NCI-H2227 treated with DMSO at 0.1 percent for 48 hours (cell line): ENCODE measurements at places on chromosomes 1 and 21.

- no peak for DNase-seq
These were observed 163.2 kb upstream of the LRRC7 start for GRCh38 chr1:69404486-69404885.

- no peak for DNase-seq
These were observed 43.5 kb upstream of the ATF3 start for GRCh38 chr1:212565079-212565478.

GRCh38 chr1:29683472-29683871, 447.1 kb downstream of the PTPRU start:
- no peak for DNase-seq

DNA sequence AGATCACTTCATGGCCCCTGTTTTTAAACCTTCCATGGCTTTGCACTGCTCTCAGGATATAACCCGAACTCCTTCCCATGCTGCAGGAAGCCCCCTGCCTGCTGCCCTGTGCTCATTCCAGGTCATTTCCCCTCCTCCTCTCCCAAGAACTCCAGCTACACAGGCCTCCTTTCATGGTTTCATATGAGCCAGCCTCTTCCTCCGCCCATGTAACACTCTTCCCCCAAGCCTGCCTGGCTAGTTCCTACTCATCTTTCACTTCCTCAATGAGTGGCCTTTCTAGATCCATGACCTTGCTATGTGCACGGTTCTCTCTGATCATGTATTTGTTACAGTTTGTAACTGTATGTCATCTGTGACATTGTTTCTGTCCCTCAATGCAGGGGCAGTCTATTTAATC, 3.1 kb upstream of the NCF2 start:
- DNase-seq, result no peak

DNA sequence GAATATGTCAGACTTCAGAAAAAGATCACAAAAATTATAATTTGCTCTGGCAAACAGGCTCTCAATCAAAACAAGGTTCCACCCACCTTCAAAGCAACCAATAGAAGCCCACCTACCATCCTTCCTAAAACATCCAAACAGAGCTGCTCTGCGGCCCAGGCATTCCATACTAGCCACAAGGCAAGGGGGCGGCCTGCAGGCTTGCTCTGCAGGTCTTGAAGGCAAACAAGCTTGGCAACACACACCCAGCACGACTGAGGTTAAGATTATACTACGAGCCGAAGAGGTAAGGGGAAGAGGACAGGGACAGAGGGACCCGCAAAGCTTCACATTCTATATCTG, 207.3 kb downstream of the SLC45A1 start:
- no peak for DNase-seq

DNA sequence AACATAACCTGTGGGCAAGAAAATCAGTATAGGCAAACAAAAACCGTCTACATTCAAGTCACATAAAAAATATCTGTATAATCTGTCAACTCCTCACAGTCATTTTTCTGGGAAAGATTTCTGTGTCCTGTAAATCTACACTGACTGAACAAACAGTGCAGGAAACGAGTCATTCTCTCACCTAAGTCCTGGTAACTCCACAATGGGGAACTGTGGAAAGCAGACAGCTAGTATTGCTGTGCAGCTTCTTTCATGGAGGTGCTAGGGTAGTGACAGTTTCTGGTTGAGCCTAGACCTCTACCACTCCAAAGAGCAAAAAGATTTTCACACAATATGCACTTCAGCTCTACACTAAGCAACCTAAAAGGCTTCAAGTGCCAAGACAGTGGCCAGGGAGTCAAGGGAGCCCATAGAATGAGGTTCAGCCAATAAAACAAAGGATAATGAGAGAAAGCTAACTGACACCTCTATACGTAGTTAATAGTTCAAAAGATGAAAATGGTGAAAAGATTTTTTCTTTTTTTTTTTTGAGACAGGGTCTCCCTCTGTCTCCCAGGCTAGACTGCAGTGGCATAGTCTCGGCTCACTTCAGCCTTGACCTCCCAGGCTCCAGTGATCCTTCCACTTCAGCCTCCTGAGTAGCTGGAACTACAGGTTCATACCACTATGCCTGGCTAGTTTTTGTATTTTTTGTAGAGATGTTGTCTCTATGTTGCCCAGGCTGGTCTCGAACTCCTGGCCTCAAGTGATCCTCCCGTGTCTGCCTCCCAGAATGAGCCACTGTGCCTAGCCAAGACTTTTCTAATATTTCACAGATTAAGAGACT, 5.5 kb downstream of the PTP4A2 start:
- DNase-seq, result no peak

DNA sequence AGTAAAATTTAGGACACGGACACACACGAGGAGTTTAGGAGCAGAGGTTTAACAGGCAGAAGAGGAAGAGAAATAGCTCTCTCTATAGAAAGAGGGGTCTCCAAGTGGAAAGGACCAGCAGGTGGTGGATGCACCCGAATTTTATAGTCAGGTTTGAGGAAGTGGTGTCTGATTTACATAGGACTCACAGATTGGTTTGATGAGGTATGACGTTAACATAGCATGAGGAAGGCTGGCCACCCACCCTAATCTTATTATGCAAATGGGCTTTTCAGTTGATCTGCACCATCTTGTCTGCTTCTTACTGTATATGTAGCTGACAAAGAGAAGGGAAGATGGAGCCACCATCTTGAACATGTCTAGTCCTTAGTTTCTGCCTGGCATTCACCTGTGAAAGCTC, 52.5 kb upstream of the RGS2 start:
- DNase-seq, result no peak

GRCh38 chr1:110945626-110946025, 18.1 kb downstream of the LRIF1 start:
- DNase-seq, result no peak

GRCh38 chr1:6483761-6484117, 7.7 kb downstream of the PLEKHG5 start:
- DNase-seq, result no peak

DNA sequence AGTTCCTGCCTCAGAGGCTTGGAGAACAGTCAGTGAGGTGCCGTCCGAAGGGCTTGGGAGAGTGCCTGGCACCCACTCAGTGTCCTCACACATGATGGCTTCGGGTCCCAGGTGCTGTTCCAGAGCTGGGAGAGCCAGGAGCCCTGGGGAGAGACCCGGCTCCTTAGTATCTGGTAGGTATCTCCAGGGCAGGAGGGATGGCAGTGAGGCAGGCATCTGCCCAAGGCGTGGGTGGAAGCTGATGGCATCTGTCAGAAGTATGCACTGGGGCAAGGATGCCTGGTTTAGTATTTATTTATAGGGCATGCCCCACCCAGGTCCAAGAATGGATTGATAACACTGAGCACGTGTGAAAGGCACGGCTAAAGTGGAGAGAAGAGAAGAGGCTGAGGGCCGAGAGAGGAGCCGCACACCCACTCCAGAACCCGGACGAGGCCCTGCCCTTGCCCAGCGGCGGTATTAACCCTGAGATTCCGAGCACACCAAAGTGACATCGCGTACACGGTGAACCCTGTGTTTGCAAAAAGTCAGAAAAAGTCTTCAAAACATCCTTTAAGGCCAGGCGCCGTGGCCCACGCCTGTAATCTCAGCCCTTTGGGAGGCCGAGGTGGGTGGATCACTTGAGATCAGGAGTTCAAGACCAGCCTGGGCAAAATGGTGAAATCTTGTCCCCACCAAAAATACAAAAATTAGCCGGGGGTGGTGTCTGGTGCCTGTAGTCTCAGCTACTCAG, 2.4 kb downstream of the TP73 start:
- DNase-seq, result no peak

DNA sequence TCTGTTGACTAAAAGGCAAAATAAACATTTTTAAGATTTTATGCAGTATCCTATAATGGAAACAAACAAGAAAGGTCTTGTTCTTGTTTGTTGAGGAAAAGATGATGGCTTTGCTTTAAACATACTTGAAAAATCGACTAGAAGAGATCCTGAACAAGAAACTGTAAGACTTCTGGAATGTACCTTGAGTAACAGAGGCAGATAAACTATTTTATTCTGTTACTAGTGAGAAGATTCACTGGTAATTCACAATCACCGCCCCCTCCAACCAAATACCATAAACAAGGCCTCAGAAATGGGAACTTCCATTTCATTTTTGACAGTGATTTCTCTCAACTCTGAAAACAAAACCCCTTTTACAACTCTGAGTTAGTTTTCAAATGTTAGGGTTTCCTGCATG, 18.1 kb downstream of the TSEN15 start:
- DNase-seq, result no peak

- DNase-seq, result no peak
These were observed 7.8 kb downstream of the TNFRSF18 start for GRCh38 chr1:1198423-1199140.
